ENCODE measurements at places on chromosomes 5 and 9. TPM values are rescaled to one million over a fixed set of nuclear protein-coding genes. Genes with fewer than 3 reads are reported as not detected.

- DNase-seq = no peak
These were observed 189.5 kb downstream of the SLCO4C1 start for GRCh38 chr5:102106599-102106998.

Gene ERCC6L2
- 55.4 TPM for polyA plus RNA-seq

GRCh38 chr5:160470437-160471361, 49.0 kb downstream of the PTTG1 start:
- DNase-seq = no peak

- no peak for DNase-seq
These were observed 24.6 kb upstream of the GLIS3 start for GRCh38 chr9:4324513-4324912.

- no peak for DNase-seq
These were observed 563.9 kb upstream of the TLE4 start for GRCh38 chr9:79007701-79008483.

Gene STPG3
- polyA plus RNA-seq = 1.5 TPM

DNA sequence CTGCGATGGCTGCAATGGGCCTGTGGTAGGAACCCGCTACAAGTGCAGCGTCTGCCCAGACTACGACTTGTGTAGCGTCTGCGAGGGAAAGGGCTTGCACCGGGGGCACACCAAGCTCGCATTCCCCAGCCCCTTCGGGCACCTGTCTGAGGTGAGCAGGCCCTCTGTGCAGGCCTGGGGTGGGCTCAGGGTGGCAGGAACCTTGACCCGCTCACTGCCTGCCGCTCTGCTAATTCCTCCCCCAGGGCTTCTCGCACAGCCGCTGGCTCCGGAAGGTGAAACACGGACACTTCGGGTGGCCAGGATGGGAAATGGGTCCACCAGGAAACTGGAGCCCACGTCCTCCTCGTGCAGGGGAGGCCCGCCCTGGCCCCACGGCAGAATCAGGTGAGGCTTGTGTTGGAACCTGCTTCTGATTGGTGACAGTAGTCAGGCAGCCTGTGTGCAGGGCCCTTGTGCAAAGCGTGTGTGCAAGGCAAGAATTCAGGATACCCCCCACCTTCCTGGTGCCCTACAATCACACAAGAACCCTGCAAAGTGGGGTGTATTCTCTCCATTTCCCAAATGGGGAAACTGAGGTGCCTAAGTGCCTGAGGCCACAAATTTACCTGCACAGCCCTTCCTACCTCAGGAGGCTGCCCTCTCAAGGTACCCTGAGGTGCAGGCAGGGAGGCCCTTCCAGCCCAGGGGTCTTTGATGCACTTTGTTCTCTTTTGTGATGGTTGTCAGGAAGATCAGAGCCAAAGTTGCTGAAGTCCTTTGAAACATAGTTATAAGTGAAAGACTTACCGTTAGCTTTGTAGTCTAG, 3.4 kb downstream of the SQSTM1 start:
- DNase-seq = no peak

DNA sequence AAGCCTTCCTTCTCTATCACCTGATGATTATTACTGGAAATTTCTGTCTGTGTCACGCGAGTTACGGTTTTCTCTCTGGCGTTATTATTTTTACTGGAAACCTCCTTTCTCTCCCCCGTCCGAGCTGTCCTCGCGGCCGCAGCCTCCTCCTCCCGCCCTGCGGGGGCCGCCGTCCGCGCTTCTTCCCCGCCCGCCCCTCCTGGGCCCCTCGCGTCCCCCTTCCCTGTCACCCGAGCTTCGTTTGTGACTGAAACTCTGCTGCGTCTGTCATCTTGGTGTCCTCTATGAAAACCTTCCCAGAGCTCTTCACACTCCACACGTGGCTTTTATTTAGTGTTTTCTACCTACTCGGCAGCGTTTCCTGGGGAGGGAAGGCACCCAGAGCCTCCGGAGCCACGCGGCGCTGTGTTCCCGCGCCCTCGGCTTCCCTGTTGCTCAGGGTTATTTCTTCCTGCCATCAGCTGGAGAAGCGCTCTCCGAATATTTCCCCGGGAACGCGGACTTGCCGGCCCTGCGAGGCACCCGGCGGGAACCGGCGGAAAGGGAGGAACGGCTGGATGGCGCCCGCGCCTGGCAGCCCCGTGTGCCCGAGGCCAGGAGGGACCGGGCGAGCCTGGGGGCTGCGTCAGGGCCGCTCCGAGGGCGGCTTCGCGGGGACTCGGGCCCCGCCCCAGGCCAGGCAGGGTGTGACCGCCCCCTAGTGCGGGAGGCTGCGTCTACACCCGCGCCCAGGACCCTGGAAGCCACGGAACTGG, 33.9 kb downstream of the TRIP13 start:
- DNase-seq = no peak

DNA sequence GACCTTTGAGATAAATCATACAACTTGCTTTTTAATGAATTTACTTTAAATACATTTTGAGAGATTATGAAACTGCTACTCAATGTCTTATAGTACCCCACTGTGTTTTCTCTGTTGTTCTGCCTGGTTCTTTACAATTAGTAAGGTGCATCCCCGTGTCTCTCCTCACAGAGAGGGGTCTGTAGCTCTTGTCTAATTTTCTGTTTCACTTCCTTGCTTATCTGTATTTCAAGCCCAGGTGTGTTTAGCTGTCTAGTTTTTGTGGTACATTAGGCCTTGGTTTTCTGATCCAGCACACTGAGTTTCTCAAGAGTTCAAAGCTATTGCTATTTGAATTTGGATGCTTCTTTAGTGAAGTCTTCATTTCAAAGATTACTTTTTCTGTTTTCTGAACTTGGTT, 105.1 kb downstream of the MAST4 start:
- DNase-seq = no peak

DNA sequence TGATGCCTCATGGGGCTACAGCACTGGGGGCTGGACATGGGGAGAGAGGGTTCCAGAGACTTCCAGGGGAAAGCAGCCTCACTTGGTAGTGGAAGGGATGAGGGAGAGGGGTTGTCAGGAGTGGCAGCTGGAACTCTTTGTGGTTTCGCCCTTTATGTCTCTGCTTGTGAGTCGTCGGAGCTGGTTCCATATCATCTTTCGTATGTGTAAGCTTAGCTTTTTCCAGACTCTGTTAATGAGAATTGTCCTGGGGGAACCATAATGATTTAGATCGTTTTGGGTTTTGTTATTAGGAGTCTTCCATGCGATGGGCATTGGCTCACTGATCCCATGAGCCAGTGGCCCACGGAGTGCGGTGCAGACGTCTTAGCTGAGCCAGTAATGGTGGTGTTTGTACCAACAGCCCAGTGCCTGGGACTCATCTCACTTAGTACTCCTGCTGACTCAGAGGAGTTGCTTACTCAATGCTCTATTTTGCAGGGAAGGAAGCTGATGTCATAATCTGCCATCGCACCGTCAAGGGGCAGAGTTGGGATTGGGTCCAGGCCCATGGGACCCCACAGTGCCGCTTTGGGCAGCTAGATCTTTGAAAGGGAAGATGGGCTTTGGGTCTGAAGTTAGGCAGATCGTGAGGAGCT, 48.5 kb downstream of the NEK6 start:
- no peak for DNase-seq

- no peak for DNase-seq
These were observed 109.4 kb downstream of the TMEM174 start for GRCh38 chr5:73282383-73282782.

- peak; percentile 46 for DNase-seq
These were observed 32.0 kb upstream of the SPTLC1 start for GRCh38 chr9:92147030-92147851.

Gene ANKRD33B
- polyA plus RNA-seq = 1.5 TPM

Gene TRAF1
- 7.1 TPM for polyA plus RNA-seq
